Stimulated activated CD4-positive, alpha-beta T cell treated with anti-CD3 and anti-CD28 coated beads, Interleukin-15, amount 100 ng/mL, for 48 hours (primary cell): ENCODE measurements at places on chromosomes 11 and 22.

GRCh38 chr11:81573367-81573766 is 1160.3 kb downstream of the FAM181B start:
- DNase-seq, result no peak

DNA sequence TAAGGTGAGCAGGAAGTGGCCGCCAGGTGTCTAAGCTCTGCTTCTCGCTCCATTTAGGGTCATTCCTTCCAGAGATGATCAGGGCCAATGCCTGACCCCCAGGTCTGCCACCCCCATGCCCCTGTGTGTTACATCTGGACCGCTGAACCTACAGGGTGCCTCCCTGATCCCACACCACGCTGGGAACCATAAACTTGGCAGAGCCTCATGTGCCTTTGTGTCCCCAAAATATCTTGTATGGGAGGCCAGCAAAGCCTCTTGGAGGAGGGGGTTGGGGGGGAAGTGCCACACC is 3.7 kb downstream of the TST start:
- DNase-seq, result no peak

GRCh38 chr11:3854977-3855807 is at the start of gene STIM1:
Gene STIM1, plus strand, starts transcription at chr11:3855664. Its CDS starts 607 bp downstream, at chr11:3856271.
- DNase-seq, result peak; percentile 96

- DNase-seq, result no peak
Observed at GRCh38 chr11:88657076-88657738, 319.7 kb upstream of the CTSC start.

DNA sequence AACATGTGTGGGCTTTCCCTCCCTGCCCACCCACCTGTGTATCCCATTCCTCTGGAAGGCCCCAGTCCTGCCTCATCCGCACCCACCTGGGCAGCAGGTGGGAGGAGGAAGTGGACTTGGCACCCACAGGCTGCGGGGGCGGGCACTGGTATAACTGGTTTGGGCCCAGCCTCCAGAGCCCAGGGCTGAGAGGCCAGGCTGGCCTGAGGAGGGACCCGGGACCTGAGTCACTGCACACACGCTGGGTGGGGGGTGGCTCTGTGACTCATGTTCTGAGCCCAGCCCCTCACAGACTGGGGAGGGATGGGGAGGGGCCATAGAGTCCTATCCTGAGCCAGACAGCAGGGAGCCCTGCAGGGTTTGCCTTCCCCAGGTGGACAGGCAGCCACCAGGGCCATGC is 16.7 kb downstream of the PHLDA2 start:
- no peak for DNase-seq

DNA sequence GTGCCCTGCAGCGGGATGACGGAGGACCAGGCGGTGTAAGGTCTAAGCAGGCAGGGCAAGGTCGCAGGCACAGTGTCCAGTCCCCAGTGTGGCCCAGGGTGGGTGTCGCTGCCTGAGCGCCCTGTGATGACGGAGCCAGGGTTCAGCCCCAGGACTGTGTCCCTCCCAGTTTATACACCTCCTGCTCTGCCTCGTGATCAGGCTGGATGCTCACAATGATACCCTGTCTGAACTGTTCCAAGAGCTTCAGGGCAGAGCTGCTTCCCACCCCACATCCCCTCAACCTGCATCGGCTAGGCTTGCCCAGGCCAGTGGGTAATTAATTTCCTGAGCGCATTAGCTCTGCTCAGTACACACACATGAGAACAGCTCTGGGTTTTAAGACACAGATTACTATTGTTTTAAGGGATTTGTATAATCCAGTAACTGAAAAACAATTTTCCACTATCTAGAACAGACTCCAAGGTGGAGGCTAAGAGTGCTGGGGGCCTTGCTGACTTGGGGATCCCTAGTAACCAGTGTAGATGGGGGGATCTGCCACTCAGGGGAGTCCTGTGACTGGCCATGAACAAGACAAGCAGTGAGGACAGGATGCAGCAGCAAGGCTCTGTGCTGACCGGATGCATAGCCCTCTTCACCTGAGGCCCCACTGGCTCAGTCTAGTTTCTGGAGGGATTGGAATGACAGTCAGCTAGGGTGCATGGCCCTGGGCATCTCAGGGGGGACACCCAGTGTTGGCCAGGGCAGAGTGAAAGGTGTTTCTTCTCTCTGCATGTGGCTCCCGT is 34.1 kb downstream of the GNAZ start:
- no peak for DNase-seq

DNA sequence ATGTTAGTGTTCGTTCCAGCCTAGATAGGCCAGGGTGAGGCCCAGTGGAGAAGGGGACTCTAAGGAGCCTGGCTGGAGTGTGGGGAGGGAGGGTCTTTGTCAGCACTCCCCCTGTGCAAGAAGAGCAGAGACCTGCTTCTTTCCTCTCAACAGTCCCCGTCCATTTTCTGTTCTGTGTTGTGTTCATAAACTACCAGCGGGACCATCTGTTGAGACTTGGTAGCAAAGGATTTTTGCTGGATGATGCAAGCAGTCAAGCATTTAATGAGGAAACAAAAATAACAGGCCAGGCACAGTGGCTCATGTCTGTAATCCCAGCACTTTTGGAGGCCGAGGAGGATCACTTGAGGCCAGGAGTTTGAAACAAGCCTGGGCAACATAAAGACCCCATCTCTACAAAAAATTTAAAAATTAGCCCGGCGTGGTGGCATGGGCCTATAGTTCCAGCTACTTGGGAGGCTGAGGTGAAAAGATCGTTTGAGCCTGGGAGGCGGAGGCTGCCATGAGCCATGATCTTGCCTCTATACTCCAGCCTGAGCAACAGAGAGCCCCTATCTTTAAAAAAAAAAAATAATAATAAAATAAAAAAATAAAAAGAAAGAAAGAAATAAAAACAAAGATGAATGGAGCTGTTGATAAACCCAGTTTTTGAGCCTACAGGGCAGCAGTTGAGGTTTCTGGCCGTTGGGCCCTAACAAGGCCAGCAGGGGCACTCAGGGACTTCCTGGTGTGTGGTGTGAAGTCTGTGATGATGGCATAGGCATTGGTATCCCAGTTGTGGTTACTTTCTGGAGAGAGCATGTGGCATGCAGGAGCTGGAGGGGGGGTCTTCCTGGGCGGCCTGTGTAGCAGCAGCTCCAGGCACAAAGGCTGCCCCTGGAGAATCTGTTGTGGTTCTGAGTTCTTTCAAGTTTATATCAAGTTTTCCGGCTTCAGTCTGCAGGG is 1.7 kb upstream of the TXNRD2 start:
- DNase-seq, result no peak

- no peak for DNase-seq
Observed at GRCh38 chr11:75574698-75575602, 12.9 kb downstream of the SERPINH1 start.

GRCh38 chr11:65651339-65651588 is 11.5 kb downstream of the RELA start:
- DNase-seq, result no peak

DNA sequence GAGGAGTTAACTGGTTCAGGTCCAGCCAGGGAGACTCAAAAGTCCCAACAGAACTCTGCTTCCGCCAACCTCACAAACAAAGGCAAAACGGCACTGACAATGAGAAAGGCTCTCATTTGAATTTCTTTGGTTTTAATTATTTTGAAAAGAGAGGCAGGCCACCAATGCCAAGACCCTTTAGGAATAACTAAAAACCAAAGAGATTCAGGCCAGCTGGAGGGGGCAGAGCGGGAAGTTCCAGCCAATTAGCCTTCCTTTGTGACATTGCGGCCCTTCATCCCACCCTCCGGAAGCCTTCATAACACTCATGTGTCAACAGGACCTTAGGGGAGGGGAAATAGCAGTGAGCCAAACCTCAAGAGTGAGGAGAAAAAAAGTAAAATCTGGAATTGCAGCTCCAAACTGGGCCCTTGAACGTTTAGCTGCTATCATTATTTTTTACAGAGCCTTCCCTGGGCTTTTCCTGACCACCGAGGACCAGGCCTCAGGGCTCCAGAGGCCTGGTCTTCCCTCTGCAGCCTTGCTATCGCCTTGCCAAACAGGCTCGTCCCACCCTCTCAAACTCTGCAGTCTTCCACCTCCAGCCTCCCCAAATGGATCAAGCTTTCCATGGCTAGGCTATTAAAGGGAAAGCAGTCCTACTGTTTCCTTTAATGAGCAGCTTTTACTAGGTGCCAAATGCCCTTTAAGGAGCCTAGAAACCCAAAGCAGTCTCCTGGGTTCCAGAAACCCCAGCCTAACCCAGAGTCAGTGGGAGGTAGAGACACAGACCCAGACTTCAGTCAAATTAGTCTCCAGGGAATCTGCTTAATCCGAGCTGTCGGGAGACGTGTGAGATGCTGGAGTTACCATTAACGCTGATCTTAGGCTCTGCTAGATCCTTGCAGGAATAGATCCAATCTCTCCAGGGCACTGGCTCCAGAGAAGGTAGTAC is 114.2 kb downstream of the CCDC34 start:
- DNase-seq, result no peak

GRCh38 chr11:107044503-107044902 is 26.2 kb upstream of the GUCY1A2 start:
- DNase-seq, result no peak

DNA sequence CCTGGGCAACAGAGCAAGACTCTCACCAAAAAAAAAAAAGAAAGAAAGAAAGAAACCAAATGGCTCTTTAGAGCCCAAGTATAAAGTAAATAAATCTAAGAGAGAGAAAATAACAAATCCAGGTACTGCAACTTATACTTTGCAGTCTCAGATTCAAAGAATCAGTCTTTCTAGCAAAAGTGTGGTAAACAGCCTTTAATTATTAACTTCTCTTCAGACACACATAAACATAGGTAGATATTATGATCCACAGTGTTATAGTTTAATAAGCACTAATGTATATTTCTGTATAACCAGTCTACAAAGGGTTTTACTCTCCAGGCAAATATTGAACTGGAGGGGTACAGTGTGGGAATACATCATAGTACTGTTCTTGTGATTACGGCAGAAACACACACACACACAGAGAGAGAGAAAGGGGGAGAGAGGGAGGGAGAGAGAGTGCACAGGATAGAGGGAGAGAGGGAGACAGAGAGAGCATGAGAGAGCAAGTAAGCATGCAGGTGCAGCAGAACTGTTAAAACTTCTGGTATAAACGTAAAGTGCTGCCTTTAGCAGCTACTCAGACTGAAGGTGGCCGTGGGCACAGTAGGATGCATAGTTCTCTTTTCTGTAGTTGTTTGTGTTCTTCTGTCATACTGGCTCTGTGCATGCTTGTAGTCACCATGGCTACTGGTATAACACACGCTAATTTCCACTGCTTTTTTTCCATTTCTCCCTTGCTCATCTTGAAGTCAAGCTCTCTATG is 32.3 kb downstream of the MTMR2 start:
- DNase-seq, result no peak
